ENCODE measurements at places on chromosomes 1 and 21.
A peak's percentile ranks its signal among the peaks of the same experiment; 100 is the strongest.

GRCh38 chr1:206864939-206865671 lies at the start of gene IL20:
IL20 (plus strand) TSS chr1:206865623; CDS start chr1:206865853, 230 bp downstream.
- DNase-seq, result peak; percentile 52

- DNase-seq, result no peak
These were observed 471.0 kb upstream of the PBX1 start for GRCh38 chr1:164087906-164088453.

GRCh38 chr1:160124705-160125478 lies 9.3 kb downstream of the ATP1A2 start:
- no peak for DNase-seq

DNA sequence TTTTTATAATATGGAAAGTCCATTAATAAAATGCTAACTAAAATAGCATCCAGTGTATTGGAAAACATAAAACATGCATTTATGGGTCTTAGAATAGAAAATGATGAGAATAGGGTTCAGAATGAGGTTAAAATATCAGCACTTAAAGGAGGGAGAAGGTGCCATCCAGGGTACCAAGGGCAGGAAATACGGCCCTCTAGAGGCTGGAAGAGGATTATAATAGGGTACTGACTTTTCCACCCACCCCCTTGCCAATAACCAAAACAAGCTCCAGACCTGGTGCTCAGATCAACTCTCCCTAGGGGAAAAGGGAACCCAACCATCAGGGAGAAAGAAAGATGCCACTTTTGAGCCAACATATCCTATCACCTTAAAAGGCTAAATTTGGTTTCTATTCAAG lies 26.7 kb downstream of the ASTN1 start:
- DNase-seq, result no peak

DNA sequence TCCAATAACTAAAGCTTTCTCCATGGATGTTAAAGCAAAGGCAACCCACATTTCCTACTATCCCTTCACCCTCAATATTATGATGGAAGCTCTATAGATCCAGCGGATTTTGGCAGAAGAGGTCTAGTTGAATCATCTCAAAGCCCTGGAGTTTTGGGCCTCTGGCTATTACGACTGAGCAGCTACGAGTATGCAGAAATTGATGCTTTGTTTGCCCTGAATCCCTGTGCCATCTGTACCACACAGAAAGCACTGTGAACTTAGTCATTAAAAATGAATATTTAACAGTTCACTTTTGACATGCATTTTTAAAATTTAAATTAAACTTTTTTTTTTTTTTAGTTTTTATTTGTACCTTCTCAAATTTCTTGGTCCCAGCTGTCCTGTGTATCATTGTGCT lies 705.4 kb upstream of the PTBP2 start:
- DNase-seq, result no peak

DNA sequence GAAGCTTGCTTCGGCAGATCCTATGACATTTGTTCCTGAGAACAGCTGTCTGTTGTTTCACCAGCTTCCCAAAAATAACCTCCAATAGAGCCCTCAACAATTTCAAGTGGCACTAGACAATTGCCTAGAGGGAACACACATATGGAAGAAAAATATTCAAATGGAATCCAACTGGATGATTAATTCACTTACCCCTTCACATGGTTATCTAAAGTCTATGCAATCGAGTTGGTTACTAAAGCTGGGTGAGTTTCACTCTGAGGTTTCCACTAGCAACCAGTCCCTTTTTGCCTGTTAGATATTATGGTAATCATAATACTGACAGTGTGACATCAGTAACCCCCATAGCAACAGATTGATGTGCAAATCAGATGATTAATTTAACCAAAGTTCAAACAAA lies at the start of gene LEMD1:
LEMD1 (minus strand) TSS at position 259 of the 400 bp plus-strand sequence. CDS start 1,520 bp downstream, outside the sequence.
- DNase-seq, result no peak

GRCh38 chr1:183918589-183918988 lies 113.7 kb downstream of the RGL1 start:
- DNase-seq, result no peak

DNA sequence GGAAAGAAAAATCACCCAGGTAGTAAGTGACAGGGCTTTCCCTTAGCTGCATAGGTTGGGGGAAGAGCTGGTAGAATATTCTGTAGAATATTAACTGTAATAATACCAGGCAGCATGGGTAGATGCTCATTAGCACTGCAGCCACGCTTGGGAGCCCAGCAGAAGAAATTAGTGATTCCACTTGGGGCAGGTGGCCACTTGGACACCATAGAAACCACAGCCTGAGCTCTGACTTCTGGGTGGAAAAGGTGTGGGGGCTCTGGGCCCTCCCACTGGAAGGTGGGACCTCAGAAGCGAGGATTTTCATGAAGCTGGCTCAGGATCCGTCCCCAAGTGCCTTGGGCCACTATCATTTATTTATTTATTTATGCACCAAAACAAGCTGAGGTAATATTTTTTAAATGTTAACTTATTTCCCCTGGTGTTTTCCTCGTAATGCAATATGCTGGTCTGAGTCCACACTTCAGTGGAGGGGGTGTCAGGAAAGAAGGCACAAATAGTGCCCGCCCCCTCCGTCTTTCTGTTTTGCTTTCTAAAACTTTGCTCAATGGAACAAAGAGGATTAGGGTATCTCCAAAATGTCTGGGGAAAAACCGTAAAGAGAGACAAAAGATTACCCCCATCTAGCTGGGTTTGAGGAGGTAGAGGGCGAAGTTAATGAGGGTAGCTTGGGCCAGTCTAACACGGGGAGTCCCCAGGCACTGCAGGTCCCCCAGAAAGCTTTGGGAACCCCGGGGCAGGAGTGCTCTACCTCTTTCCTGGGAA lies 75.2 kb upstream of the GADD45A start:
- no peak for DNase-seq

DNA sequence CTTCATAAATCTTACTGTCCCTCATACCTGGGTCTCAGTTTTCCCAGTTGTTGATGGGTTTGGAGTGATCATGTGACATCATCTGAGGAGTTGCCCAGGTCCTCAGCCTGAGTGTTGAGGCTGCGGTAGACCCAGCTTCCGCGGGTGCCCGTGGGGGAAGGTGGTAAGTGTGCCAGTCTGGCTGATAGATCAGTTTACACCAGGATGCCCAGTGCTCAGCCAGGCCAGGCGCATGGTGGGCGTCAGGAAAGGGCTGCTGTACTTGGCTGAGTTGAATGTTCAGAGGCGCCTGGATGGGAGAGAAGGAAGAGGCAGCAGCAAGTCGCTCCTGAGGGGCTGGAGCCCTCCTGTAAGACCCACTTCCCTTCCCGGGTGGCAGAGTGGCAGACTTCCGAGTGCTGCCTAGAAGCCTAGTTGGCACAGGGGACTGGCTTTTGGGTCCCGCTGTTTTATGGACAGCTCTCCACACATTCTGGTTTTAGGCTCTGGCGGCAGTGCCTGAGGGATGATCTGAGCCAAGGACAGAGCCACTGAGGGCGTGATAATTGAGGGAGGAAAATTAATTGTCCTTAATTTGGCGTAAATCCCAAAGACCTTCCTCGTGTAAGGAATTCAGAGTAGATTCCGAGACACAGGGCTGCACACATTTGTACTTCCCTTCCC lies 35.8 kb downstream of the PTPRF start:
- DNase-seq, result no peak

- DNase-seq, result no peak
These were observed 152.2 kb downstream of the PEX14 start for GRCh38 chr1:10626791-10627410.

DNA sequence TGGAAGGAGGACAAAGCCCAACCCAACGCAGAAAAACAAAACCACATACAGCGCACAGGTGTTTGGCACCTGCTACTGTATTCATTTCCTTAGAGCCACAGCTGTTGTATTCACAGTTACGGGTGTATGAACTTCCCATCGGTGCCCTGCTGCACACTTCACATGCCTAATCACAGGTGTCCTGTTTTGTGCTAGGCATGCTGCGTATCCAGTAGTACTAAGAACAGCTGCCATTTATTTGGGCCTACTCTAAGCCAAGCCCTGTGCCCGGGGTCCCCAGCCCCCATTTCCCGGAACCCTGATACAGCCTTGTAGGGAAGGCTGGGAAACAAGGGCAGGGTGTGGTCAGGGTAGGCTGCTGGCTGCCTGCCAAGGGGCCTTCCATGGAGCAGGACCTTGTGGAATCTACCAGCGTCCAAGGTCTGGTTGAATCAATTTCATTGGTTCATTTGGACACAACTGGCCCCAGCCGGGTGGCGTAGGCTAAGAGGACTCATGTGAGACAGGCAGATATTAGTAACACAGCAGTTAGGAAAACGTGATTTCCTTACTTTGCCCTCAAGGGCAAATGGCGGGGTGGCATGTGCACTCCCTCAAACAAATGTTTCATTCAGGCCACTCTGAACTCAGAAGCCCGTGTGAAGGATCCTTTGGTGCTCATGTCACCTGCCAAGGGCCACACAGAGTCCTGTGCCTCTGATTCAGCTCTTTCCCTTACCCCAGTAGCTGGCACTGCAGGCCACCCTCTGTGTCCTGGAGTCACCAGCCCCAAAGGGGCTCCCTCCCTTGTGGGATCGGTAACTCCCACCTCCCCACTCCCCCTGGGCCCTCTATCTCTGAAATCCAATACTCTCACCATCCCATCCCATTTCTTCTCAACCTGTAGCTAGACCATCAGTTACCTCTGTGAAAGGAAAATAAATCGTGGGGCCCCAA lies 986 bp upstream of the RNF186 start:
- DNase-seq, result no peak
